ENCODE measurements at places on chromosomes 13 and 19.

DNA sequence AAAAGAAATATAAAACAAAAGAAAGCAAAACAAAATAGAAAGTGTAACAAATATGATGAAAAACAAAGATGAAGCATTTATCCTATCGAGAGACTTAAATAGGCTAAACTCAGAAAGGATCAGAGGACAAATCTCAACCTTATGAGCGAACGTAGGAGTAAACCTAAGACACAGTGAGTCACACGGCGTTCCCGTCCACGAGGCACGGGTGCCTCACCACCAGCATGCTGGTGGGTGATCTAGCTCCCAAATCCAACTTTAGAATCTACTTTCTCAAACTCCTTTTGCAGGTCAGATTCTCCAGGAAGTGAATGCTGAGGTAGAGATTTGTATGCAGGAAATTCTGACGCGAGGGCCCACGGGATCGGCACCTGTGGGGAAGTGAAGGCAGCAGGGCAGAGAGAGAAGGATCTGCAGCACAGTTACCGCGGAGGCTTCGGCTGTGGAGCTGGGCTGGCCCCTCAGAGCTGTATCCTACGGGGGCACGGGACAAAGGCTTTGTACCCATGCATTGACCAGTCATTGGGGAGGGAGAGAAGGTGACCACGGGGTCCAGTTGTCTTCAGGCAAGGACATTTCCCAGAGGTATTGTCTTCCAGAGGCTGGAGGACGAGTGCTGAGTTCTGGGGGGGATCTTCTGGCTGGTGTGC, 7.5 kb upstream of the MIER2 start:
- DNase-seq: no peak

GRCh38 chr13:80338781-80339562, 2.0 kb downstream of the SPRY2 start:
- peak; percentile 79 for DNase-seq

DNA sequence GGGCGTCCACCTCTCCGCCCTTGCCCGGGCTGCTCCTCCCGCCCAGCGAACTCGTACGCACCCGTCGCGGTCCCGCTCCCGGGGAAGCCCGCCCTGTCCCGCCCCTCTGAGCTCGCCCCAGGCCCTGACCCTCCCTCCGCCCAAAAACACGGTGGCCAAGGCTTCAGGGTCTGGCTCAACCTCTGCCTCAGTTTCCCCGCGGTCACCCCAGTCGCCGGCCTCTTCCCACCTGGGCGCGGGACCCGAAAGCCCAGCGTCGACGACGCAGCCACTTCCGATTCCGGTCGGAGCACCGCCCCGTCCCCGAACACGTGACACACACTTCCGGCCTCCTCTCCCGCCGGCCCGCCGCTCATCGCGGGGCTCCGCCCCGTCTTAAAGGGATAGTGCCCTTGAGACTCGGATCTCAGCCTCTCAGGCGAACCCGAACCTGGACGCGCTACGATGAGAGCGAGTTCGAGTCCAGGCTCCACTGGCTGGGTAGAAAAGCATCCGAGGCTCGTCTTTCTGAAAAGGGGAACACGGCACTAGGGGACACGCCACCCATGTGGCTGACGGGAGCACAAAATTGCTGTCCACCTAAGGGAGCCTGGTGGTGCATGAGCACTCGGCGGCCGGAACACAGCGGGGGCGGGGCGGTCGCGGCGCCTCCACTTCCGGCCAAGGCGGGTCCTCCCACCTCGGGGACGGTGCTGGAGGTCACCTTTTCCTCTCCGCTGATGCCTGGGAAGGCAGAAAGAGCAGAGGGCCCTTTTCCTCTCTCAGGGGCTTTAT, at the start of gene C19orf25:
Gene C19orf25, minus strand, starts transcription at position 282 of the 774 bp plus-strand sequence. CDS start 312 bp downstream, outside the sequence.
- peak; percentile 91 for DNase-seq

DNA sequence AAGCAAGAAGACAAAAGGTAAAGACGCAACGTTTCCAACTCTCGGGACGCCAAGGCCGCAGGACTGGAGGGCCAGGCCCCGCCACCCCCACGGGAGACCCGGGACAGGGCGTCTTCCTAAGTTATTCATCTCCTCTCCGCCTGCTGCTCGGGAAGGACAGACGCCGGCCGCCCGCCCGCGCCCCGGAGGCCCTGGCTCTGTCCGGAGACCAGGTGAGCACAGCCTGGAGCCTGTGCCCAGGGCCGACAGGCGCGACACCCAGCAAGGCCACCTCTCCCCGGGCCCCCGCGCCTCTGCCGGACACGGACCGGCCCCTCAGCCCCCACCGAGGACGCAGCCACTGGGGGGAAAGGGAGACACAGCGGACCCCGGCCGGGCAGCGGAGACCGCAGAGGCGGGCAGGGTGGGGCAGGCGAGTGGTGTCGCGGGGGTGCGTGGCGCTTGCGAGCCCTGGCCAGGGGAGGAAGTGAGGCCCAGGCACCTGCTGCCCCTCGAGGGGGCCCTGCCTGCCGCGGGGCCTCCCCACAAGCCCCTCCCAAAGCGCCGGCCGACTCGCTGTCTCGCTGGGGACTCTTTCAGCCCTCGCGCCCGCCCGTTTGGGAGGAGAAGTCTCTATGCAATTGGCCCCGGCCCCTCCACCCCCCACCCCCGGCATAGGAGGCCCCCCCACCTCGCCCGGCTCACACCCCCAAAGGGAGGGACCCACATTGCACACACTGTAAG, 17.2 kb downstream of the SMIM24 start:
- DNase-seq: no peak

DNA sequence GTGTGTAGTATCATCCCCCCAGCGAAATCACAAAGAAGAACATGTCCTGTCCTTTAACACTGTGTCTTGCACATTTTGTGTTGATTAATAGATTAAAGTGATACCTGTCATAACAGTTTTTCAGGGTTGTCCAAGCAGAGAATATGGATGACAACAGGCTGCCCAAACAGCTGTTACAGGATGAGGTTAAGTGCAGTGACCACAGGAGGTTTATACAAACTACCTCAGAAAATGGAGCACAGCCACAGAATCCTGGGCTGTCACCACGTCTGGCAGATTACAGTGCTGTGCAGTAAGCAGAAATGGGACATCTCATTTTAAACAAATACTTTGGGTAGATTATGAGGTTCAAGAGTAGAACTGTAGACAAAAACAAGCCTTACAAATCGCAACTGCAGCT, 575.6 kb downstream of the DCT start:
- DNase-seq: no peak
